ENCODE measurements at places on chromosomes 5 and 9. TPM values are rescaled to one million over a fixed set of nuclear protein-coding genes. Genes with fewer than 3 reads are reported as not detected.

The RAB24 gene
- total RNA-seq: 26.1 TPM

The PLPP7 gene
- total RNA-seq: not detected

The HMMR gene
- total RNA-seq: 1.4 TPM

The IL17B gene
- total RNA-seq: not detected

The ADAMTSL2 gene
- total RNA-seq: not detected

The AQP3 gene
- total RNA-seq: 47.7 TPM

The TMEM174 gene
- total RNA-seq: not detected

The SPATA31D1 gene
- total RNA-seq: not detected

The KCTD16 gene
- under 0.01 TPM for total RNA-seq

DNA sequence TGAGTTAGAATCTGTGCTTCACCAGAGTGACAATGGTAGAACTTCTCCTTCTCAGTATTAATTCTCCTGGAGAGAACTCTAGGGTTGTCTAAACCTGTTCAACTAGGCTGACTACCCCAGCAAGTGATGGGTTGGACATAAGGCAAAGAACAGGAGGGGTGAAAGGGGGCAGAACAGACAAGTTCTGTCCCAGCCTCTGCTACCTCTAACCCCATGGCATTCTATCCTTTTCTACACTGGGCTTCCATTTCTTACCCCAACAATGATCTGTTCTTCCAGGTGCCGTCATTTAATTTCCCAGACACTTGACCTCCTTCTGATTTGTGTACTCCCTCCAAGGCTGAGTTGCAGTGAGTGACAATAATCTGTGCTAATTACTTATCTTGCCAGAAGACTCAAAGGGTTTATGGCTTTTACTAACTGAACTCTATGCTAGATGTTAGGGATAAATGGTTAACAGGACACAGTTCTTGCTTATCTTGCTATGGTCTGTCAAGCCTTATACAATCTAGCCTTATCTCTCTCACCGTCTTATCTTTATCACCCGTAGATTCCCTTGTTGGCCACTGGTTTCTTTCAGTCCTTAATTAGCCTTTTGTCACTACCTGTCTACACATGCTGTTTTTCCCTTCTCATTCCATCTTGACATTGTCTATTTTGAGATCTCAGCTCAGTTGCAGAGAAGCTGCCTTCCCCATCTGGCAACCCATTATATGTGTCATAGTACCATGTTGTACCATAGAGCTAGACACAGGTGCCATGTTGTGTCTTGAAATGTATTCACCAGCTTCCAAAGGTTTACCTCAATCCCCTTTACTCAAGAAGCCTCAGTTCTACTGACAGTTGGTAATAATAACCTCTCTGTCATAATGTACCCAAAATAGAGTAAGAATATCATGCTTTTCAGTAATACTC lies 10.0 kb upstream of the MATR3 start:
- DNase-seq: no peak

GRCh38 chr9:15121630-15122029 lies 185.4 kb downstream of the TTC39B start:
- no peak for DNase-seq

DNA sequence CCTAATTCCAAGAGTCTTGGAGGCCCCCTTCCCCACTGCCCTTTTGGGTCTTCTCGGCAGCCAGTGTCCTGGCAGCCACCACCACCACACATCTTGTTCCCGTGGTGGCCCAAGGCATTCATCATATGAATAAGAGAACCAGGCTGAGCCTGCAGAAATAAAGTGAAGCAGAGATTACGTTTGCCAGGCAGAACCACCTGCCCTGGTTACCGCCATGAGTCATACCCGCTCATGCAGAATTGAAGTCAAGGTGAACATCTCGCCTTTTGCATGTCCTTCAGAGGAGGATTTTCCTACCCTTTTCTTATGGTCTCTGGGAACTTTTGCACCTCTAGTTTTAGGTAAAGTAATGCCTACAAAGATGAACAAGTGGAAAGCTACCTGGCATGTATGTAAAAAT lies 119.5 kb upstream of the LMX1B start:
- no peak for DNase-seq

DNA sequence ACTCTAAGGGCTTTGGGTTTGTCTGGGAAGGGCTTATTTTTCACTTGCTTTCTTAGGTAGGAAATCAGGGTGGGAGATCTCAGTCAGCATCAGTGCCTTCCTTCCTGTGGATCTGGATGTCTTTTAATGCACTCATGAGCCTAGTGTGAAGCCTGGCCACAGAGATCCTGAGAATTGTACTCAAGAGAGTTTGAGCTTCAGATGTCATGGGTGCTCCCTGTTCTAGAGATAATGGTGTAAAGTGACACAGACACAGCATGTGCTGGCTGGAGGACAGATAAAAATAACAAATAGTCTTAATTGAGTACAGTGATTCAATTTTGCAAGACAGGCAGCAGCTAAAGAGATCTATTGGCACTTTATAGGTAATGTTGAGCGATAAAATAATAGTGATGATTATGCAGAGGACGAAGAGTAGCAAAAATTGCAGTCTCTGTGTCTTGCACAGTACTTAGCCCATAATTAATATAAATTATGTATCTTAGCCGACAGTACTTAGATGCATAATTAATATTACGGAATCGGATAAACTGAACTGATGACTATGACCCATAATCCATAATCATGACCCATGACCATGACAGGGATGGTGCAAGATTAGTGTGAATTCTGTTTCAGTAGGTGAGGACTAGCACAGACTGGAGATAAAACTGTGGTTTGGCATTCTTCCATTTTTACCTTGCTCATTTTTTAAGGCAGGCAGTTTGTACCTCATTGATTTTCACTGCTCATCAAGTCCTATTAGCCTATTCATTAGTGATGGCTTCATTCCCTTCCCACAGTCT lies 408.7 kb upstream of the PIK3R1 start:
- DNase-seq: peak; percentile 18

GRCh38 chr9:91857291-91858212 lies 92.5 kb downstream of the ROR2 start:
- DNase-seq: no peak

GRCh38 chr5:31656806-31657205 lies 17.9 kb downstream of the PDZD2 start:
- DNase-seq: no peak

DNA sequence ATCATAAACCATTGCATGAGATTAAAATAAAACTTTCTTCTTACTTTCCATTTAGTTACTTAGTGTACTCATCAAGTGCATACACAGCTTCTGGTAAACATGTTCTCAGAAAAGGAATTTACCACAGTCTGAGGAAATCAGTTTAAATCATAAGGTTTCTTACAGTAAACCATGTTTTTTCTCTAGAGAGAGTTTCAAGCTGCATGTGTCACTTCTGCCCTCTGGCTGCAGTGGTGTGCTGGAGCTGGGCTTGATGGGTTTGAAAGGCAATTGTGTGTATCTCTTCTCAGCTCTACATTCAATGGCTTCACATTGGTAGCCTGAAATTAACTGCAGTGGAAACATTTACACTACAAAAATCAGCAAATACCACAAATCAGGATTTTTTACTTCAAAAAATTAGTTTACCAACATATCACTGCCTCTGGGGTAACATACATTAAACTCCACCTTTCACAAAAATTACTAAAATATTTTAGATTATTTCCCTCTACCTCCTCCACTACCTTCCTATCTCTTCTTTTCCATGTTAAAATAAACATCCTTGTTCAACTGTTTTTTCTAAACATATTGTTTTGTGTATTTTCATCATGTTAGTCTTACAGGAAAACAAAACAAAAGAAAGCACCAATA lies 414.3 kb downstream of the ANXA1 start:
- peak; percentile 62 for DNase-seq

DNA sequence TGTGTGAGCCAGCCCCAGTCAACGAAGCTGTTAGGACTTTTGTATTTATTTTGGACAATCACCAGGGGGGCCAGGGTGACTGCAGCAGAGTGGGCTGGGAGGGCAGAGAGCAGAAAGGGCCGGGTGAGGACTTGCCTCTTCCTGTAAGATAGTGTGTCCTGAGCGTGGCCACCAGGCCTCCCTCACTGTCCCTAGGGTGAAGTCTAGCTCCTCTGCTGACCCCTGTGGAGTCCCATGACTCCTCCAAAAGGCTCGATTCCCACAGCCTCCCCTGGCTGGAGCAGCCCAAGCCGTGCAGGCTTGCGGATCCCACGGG lies 147.8 kb downstream of the RXRA start:
- DNase-seq: no peak

DNA sequence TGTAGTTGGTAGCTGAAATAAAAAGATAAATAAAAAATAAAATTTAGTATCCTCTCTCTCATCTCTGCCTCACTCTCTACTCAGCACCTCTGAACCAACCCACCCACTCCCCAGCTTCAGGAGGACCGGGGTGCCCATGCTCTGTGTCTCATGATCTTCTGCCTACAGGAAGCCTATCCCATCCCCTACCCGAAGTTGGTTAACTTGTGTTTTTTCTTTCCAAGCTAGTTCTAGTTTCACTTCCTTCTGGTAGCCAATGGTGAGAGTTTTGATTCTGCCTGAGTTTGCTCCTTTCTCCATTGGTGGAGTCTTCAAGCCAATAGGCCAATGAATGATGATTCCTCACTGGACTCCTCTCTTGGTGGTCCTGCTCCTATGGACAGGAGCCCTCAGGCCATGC lies 32.1 kb downstream of the SNX24 start:
- no peak for DNase-seq

GRCh38 chr5:59256331-59256730 lies 637.2 kb downstream of the PDE4D start:
- DNase-seq: no peak

DNA sequence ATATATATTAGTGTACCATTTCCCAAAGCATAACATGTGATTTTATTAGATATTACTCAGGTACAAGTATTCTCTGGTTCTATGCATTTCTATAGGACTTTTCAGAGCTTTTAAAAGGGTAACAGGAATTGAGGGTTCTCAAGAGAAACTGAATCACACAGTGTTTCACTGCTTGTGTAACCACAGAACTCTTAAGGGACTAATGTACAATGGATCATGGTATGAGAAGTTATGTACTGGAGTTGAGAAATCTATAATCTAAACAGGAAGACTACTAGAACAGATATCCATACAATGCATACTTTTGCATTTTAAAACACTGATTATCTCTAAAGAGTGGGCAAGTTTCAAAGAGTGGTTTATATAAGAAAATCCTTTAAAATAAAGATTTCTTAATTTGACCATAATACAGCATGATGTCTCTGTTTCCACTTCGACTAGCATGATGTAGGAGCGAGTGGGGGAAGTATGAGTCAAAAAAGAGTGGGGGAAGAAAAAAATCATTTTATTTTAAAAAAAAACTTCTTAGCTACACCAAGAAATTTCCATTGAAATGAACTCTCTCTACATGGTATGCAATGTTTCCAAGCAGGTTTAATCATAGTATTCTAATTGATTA lies 183.5 kb downstream of the RFX3 start:
- DNase-seq: peak; percentile 46

- no peak for DNase-seq
These were observed 1.3 kb downstream of the PROB1 start for GRCh38 chr5:139393497-139394122.

GRCh38 chr5:3026099-3026498 lies 274.6 kb upstream of the IRX2 start:
- DNase-seq: no peak

- DNase-seq: no peak
These were observed 76.0 kb upstream of the SIMC1 start for GRCh38 chr5:176162198-176162597.

- DNase-seq: no peak
These were observed 237.9 kb downstream of the ISL1 start for GRCh38 chr5:51621156-51621555.

DNA sequence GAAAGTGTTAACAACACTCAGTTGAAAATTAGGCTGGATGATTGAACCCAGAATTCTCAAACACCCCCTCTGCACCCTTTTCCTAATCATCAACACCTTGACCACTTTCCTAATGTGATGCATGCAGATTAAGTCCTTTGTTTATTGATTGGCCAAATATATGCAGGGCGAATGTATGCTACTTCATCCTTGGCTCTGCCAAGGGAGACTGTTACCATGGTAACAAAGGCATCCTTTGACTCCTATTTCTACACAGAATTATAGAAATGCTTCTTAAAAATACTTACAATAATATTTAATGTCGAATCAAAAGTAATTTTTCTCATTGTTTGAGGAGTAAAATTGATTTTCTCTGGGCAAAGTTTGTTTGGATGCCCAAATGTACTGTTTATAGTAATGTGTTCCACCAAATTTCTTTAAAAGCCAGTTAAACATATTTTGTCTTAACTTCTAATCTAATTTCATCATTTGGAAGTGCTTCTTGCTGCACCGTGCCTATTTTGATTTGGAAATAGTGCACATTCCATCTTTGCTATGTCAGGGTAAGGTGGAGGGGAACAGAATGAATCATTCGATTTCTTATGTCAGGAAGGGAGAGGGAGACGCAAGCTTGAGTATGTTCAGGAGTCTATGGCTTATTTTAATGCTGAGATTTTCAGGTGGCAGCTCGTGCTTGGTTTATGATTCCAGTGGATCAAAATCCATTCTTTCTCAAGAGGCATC lies 1384.3 kb upstream of the WWC1 start:
- DNase-seq: peak; percentile 39

GRCh38 chr9:92325991-92326500 lies 293 bp downstream of the CENPP start:
- peak; percentile 20 for DNase-seq

GRCh38 chr9:69190086-69190862 lies 16.2 kb downstream of the TJP2 start:
- DNase-seq: no peak

DNA sequence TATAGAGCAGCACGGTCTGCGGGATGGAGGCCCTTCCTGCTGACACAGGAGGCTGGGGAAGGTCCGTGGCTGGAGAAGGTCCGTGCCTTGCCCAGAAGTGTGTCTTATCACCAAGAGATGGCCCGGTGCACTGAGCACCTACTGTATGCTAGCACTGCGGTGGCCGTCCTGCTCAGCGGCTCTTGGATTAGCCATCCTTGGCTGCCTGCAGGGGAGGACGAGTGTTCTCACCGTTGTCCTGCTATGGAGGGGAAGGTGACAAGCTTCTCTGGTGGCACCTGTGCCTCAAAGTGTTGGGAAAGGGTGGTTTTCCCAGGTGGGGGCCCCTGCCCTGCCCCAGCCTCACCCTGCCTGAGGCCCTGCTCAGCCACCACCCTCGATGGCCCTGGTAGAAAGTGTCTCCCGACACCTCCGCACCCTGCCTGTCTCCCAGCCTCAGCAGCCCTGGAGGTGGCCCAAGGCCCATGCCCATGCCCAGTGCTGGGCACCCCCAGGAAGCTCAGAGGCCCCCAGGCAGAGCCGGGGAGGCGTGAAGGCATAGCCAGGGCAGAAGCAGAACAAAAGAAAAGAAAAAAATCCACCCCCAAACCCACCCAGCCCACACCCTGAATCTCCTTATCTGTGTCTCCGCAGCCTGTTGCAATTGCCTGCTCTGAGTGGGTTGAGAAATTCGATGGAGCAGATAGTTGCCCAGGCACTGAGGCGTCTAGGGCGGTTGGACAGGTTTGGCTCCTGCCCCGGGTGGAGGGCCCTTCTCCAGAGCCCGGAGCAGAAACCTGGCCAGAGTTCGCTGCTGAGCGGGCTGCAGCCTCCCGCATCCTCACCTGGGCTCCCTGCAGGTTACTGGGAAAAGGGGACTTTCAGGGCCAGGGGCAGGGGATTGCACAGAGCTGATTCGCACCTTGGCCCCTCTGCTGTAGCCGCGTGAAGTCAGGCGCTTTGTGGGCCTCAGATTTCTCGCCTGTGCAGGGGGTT lies 30.5 kb downstream of the RXRA start:
- peak; percentile 52 for DNase-seq

GRCh38 chr5:167899490-167900070 lies 391.9 kb upstream of the WWC1 start:
- peak; percentile 69 for DNase-seq

- no peak for DNase-seq
These were observed 8.8 kb upstream of the CEP72 start for GRCh38 chr5:603081-603998.

- no peak for DNase-seq
These were observed 932.0 kb downstream of the TLE4 start for GRCh38 chr9:80503671-80504281.
